ENCODE measurements at places on chromosomes 1 and 21. TPM values are rescaled to one million over a fixed set of nuclear protein-coding genes. Genes with fewer than 3 reads are reported as not detected.

DNA sequence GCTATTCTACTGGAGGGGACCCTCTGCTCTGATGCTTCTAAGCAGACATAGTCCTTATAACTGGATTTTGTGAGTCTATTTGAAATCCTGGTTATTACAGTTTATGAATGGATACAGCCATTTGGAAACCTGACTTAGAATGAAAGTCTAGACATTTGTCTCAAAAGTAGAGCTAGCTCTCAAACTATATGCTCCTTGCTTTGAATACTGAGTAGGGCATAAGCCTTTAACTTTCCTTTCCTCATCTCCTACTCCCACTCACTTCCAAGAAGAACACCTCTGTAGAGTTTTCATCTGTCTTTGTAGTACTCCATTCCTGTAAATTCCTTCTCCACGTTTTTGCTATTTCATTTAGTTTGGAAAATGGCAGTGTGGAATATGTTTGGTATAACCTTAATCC lies 9.0 kb upstream of the ARID1A start:
- no peaks in the 10 kb centered on the region for H3K36me3 ChIP-seq
- H3K4me1 ChIP-seq = peaks cover 10% of the 10 kb centered on the region
- H3K27ac ChIP-seq = peak overlapping the region; percentile 75
- H3K4me3 ChIP-seq = no peak overlapping the region
- no peaks in the 10 kb centered on the region for H3K27me3 ChIP-seq

TENT5C gene
- 3.7 TPM for total RNA-seq

DNA sequence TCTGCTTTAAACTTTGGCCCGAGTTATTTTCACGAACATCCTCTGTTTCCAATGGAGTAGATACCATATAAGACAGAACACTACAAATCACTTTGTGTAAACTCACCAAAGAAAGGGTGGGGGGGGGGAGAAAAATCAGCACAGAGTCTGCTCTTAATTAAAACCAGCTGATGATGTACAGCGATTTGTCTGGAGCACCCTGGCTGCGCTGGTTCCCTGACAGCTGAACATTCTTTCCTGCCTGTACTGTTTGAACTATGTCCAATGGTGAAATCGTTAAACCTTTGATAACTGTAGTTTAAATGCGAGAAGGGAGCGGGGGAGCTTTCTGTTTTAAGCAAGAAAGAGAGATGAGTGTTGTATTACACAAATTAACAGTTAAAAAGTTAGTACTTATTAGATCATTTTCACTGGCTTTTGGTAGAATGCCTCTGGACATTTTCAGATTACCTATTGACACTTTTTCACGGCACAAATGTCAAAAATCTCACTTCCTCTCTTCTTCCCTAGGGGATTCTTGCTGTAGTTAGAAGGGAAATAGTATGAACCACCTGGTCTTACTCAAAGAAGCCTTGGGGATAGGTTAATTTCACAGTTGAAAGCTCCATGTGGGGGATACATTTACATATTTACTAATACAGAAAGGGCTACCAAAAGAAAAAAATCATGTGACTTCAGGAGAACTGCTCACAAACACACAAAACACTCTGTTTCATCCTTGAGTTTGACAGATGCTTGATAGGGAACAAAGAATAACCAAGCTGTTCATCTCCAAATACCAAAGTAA lies 140.2 kb upstream of the RUNX1 start:
- H3K4me1 ChIP-seq = no peaks in the 10 kb centered on the region
- H3K27ac ChIP-seq = no peak overlapping the region
- H3K27me3 ChIP-seq = no peaks in the 10 kb centered on the region
- no peaks in the 10 kb centered on the region for H3K36me3 ChIP-seq
- no peak overlapping the region for H3K4me3 ChIP-seq

FAM163A gene
- total RNA-seq = not detected

GRCh38 chr1:228358039-228358763 lies 48.4 kb downstream of the TRIM11 start:
- H3K27ac ChIP-seq = no peak overlapping the region
- no peaks in the 10 kb centered on the region for H3K36me3 ChIP-seq
- DNase-seq = no peak
- H3K27me3 ChIP-seq = no peaks in the 10 kb centered on the region

DNA sequence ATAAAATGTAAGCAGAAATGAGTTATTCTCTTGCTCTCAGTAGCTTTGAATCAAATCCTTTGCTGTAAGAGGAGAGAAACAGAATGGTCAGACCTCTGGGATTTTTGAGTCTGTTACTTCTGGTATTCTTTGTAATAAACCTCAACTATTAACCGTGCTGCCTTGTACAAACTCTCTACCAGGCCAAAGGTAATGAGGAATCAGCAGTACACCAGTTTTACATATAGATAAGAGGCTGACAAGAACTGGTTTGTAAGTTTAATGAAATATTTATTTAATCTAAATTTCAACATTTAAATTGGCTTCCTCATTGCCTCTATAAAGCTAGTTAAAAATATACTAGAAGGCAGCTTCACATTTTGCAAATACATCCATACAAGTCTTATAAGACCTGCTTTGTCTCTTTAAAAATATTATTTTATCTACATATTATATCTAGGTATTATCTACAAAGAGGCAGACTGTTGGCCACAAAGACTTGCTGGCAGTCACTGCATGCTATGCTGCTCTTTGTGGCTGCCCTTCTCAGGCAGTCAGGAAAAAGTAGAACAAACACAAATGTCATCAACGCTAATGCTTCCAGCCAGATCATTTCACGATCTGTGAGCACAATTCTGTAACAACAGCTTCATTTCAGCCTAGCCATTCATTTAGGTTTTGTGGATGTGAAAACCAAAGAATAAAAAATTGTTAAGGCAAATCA lies 173.0 kb downstream of the GABPA start:
- no peaks in the 10 kb centered on the region for H3K4me1 ChIP-seq
- H3K36me3 ChIP-seq = no peaks in the 10 kb centered on the region
- no peak overlapping the region for H3K27ac ChIP-seq
- no peak overlapping the region for H3K4me3 ChIP-seq

DNA sequence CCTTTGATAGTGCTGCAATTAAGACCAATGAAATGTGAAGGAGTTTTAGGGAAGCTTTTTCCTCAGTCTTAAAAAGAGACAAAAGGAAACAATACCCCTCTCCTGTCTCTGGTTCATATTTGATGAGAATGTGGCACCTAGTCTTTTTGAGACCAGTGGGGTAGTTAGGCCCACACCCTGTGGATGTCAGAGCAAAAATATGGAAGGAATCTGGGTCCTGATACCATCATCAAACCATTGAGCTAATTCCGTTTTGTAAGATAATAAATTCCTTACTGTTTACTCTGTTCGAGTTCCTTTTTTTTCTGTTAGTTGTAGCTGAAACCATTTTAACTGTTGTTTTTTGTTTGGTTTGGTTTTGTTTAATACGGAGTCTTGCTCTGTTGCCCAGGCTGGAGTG lies 33.3 kb downstream of the PTPRC start:
- H3K4me3 ChIP-seq = no peak overlapping the region
- H3K27me3 ChIP-seq = no peaks in the 10 kb centered on the region
- H3K4me1 ChIP-seq = peaks cover 96% of the 10 kb centered on the region
- no peak overlapping the region for H3K27ac ChIP-seq
- H3K36me3 ChIP-seq = peaks cover 3% of the 10 kb centered on the region

FMO4 gene
- total RNA-seq = 1.7 TPM

DNA sequence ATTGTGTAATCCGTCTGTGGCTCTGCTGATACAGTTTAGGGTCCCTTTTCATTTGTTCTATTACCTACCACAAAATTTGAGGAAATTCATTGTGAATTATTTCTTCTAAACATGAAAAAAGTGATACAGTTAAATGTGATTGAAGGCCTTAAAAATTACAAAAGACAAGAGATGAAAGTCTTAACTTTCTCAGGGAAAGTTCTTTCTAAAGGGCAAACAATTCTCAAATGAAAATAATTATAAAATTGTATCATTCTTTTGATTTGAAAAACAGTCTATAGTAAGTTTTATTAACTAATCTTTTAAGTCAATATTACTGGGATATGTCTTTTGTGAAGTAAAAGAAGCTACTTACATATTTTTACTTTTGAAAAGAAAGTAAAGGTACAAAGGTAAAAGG lies 57.4 kb upstream of the SCYL3 start:
- no peaks in the 10 kb centered on the region for H3K4me1 ChIP-seq
- no peaks in the 10 kb centered on the region for H3K27me3 ChIP-seq

HSPB7 gene
- total RNA-seq = not detected

DNA sequence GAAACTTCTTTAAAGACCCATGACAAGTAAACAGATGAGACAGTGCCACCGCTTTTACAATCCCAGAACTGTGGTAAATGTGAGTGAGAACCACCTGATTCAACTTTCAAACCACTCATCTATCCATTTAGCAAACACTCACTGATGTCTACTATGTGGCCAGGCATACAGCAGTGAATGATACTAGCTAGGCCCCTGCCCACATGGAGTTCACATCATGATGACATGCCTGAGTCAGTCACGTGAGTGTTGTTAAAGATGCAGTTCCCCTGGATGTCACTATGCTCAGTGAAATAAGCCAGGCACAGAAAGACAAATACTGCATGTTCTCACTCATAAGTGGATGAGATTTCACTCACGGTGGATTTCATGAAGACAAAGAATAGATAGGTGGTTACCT lies 28.4 kb downstream of the STX6 start:
- H3K4me1 ChIP-seq = no peaks in the 10 kb centered on the region
- no peak overlapping the region for H3K4me3 ChIP-seq
- no peaks in the 10 kb centered on the region for H3K27me3 ChIP-seq
- H3K36me3 ChIP-seq = peaks cover 16% of the 10 kb centered on the region

VWA5B1 gene
- not detected for total RNA-seq
